GM06990 (cell line): ENCODE measurements at places on chromosomes 5 and 9.
A peak's percentile ranks its signal among the peaks of the same experiment; 100 is the strongest.

GRCh38 chr9:134040781-134041648 is 15.7 kb downstream of the BRD3OS start:
- no peak for DNase-seq

DNA sequence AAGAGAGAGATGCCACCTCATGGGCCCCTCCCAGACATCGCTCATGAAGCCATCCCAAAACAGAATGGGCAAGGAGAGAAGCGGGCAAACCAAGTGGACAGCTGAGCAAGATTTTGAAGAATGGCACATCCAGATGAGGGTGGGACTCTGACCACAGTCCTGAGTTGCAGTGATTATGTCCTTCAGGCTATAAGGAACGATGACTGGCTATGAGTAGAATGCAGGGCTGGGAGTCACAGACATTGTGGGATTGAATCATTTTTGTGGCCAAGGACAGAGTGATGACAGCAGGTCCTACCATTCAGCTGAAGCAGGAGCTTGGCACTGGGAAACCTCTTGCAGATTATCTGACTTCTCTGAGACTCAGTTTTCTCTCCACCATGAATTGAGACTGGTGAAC is 245.7 kb upstream of the SLC30A5 start:
- no peak for DNase-seq

DNA sequence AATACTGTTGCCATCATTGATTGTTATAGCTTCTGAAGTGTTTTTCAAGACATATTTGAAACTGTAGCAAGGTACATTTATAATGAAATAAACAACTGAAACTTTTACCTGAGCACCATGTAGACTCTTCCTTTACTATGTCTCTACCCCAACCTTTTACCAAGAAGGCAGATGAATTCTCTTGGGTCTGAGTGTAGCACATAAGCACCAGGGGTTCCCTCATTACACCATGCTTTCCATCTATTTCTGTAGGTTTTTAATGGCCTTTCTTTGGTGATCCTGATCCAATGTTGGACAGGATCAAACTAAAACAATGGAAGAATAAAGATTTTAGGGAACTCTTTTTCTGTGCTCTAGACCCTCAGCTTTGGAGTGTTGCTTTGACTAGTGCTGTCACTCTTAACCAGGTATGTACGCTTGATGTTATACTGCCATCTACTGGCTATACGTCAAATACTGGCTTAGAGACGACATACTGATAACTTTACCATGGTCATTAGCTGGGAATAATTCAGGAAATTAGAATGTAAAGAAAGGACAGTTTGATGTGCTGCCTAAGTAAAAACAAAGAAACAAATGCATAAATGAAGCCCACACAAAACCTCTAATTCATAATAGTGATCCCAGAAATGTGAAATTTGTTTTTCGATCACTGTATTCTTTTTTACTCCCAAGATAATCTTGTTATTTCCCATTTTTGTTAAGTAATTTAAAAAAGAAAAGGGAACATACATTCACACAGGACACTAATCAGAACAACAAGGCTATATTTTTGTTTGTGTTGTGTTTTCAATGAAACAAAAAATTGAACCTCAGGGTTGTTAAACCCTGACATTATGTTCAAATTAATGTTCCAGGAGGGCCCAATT is 30.7 kb downstream of the IFNW1 start:
- DNase-seq, result peak; percentile 38

GRCh38 chr5:118905196-118905595 is 83.2 kb downstream of the DTWD2 start:
- no peak for DNase-seq

DNA sequence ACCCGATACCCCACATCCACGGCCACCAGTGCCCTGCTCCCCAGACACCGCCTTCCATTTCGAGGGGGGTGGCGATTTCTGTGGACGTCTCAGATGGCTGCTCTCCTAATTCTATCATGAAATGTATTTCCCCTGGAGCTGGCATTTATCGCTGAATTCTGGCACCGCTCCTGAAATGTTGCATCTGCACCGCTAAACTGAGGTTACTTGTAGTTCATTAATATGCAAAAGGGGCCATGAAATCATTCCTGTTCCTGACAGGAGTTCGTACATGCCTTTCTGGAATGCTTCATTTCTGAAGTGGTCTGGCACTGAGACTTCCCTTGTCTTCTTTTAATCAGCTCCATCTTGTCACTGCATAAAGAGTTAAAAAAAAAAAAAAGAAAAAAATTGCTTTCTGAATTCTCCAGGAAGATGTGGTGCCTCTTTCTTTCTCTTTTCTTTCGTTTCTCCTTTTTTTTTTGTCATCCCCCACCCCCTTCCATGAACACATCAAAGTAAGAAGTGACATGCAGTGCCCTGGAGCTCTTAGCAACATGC is 97.7 kb upstream of the SMARCA2 start:
- DNase-seq, result no peak

GRCh38 chr9:135365013-135365768 is 114.4 kb upstream of the PPP1R26 start:
- no peak for DNase-seq

DNA sequence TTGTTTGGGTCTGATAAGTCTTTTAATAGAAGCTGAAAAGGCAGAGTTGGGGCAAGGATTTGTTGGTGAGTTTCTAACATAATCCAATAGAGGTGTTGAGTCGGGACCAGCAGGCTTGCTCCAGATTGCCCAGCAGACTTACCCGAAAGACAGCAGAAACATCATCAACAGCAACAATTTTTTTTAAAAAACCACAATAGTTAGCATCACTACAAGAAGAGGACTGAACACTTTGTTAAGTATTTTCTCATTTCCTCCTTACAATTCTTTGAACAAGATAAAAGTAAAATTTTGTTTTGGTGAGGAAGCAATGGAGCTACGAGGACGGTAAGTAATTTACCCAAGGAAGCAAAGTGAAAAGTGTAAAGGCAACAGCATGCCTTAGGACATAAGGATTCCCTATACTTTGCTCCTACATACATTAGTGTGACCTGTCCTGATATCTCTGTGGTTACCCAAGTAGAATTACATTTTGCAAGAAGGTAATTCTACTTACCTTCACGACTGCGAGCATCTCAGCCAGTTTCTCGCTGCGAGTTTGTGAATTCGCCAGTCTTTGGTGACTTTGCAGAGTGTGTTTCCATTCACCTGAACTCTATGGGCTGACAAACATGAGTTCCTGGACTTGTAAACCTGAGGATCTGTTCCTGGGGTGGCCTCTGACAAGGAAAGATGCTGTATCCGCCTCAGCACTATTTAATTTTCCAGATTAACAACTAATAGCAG is 13.2 kb downstream of the ITK start:
- DNase-seq, result no peak

- no peak for DNase-seq
These were observed 174.8 kb downstream of the COL23A1 start for GRCh38 chr5:178415353-178415752.

DNA sequence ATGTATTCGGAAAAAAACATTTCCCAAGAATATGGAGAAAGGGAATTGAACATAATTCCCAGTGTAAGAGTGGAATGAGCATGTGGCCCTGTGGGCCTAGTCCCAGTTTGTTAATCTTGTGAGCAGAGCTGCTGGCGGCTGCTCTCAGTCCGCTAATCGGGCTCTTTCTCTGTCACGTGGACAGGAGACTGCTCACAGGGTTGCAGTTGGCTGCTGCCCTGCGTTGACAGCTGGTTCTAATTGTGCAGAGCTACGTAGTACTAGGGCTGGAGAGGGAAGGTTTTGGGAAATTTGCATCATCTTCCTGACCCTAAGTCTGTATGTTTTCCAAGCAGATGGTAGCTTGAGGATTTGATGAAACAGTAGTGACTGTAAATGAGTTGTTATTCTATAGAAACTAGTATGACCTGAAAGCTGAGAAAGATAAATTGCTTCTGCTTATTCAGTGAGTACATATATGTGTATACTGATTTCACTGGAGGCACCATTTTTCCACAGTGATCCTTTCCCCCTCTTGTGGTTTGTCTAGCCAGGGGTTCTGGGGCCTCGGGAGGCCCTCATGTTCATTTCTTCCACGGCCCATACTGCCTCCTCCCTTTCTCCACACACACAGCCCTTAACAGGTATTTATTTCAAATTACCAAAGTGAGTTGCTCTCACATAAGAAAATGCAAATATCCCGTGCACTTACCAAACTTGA is 100.6 kb downstream of the ANGPTL2 start:
- DNase-seq, result no peak

DNA sequence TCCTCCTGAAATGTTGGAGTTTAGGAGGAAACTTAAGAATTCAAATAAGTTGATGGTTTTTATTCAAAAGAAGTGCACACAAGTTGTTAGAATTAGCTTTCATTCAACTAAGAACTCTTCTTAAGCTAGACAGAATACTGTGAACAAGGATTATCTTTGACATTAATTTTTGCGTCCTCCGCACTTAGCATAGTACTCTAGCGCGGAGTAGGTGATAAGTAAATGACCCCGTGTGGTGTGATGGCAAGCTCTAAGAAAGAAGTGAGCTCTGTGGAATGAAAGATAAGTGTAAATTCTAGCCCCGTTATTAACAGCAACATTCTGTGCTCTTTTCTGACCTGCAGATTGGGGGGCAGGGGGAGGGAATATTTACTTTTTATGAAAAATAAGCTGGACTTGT is 1.0 kb downstream of the BRIX1 start:
- DNase-seq, result no peak

DNA sequence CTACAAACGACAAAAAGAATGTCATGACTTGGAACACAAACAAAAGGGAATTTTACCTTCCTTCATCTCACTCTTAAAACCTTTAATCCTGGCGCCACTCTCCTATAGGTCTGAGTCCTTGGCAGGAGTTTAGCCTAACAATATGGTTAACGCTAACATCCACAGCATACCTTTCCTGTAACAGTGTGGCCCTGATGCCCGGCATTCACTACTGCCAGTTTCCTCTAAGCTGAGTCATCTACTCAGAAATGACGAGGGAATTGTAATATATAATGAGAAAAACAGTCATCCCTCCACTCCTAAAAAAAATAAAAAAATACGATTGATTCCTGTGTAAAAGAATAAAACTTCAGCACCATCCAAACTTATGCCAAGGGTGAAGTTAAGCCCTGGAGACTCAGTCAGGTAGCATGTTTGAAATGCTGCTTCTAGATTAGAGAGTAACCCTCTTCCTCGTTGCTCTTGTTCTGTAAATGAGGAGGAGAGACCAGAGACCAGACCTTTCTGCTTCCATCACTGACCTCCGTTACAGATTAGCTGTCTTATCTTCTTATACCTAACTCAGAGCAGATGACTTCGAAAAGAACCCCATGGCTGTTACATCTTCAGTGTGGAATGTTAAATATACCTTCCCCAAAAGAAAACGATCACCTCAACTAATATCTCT is 37.4 kb downstream of the CCDC125 start:
- DNase-seq, result no peak

DNA sequence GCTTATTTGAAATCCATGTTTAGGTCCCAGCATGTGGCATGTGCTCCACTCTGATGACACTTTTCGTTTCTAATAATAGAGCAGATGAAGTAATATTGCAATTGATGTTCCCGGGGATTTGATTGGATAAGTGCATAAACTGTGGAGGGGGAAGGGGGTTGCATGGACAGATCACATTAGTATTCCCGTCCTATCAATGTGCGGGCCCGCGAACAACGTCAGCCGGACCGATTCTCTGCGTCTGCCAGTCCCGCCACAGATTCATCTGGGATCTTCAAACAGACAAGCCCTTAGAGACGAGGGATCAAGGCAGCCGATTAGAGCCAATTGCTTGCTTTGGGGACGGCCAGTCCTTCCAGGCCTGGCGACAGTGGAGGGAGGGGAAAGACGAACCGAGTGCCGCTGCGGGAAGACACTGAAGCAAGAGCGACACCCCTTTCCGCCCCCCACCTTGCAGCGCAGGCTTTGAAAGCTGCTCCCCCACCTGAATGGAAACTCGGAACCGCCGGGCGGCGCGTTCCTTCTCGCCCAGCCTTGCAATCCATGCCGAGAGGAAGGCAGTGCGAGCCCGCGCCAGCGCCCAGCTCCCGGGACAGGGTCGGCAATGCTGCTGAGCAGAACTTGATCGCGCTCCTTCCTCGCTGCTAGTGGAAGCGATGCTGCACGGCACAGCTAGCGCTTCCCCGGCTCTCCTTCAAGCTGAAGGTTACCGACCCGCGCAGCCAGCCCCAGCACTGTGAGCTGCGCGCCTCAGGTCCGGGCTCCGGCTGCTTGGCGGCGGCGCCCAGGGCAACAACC is at the start of gene RGS7BP:
Gene RGS7BP, plus strand, starts transcription at position 247 of the 798 bp plus-strand sequence. CDS start 610 bp downstream, outside the sequence.
- peak; percentile 33 for DNase-seq

DNA sequence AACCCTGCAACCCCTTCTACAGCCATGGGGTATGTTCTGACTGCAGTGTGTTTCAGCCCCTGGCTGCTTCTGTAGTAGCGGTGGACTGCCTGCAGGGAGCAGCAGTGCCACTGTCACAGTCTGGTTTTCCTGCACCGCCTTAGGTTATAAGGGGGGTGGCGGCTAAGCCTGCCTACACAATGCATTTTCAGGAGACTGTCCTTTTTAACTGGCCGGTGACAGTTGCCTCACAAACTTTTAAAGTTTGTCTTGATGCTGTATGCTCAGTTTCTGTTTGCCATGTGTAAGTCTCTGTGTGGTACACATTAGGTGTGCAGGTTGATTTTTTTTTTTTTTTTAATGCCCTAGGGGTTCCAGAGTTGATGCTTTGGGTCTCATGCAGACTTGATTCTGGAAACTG is 53.0 kb downstream of the NUP214 start:
- peak; percentile 39 for DNase-seq

GRCh38 chr9:133986774-133987445 is 5.2 kb downstream of the VAV2 start:
- DNase-seq, result no peak

- DNase-seq, result no peak
These were observed 89.2 kb upstream of the ZNF462 start for GRCh38 chr9:106773750-106774149.

DNA sequence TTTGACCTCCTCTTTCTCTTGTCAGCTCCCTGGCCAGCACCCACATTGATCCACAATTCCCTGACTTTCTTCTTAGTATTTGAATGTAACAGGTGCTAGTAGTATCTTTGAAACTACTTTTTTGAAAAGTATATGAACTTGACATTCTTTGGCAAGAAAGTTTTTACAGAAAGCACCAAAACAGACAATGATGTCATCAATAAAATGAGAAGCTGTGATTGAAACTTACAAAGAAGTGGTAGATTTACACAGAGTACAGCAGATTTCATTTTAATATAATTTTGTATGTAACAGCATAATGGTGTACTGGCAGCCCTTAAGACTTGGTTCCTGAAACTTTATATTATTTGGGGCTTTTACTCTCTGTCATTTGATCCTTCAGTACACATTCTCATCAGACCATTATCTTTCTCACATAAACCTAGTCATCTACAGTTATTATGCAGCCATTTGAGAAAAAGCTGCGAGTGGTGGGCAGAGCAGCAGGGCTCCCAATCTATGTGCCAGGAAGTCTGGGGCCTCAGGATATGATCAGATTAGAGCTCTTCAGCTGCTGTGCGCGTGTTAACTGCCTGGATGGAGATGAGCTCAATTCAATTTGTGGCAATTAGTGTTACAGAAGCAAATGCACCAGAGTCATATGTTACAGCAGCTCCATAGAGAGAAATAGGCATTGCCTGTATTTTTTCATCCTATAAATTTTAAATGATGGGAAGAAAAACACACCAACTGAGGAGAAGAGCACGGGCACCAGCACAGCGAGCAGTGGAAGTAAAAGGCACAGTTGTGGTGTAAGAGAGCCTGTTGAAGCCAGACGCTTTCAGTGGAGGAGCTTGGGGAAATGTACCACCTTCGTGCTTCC is 126.1 kb downstream of the STARD4 start:
- DNase-seq, result no peak

GRCh38 chr5:54520940-54521339 is 3.4 kb downstream of the SNX18 start:
- no peak for DNase-seq

GRCh38 chr5:173341961-173342430 is 13.8 kb upstream of the STC2 start:
- DNase-seq, result no peak
